ENCODE measurements at places on chromosomes 12 and 14. TPM values are rescaled to one million over a fixed set of nuclear protein-coding genes. Genes with fewer than 3 reads are reported as not detected.

The KCNK13 gene
- 0.18 TPM for total RNA-seq

The KLRF1 gene
- not detected for total RNA-seq

The SOAT2 gene
- total RNA-seq, result 0.26 TPM

The HHIPL1 gene
- total RNA-seq, result 0.09 TPM

The CCDC63 gene
- total RNA-seq, result not detected

The CARMIL3 gene
- total RNA-seq, result 0.86 TPM

The RNASE7 gene
- total RNA-seq, result not detected

The ANKRD33 gene
- not detected for total RNA-seq

The SLC6A13 gene
- total RNA-seq, result 0.25 TPM

The RNASE3 gene
- total RNA-seq, result not detected

The VDR gene
- 3.5 TPM for total RNA-seq

The PLCZ1 gene
- total RNA-seq, result not detected

The WNT1 gene
- total RNA-seq, result 0.21 TPM

The CPNE6 gene
- total RNA-seq, result 0.14 TPM

The KRT85 gene
- not detected for total RNA-seq

The RFLNA gene
- 0.24 TPM for total RNA-seq

The PLEKHG7 gene
- total RNA-seq, result not detected

The SPRYD3 gene
- total RNA-seq, result 31.9 TPM

The SDR9C7 gene
- 0.05 TPM for total RNA-seq

The LPAR5 gene
- total RNA-seq, result 0.71 TPM

Data from A549 treated with dexamethasone at 1 μM for 4 hours (cell line).